Sigmoid colon (tissue), 7 donors: ENCODE measurements at places on chromosomes 6 and 20. TPM values are rescaled to one million over a fixed set of nuclear protein-coding genes. Genes with fewer than 3 reads are reported as not detected.

The LTB gene
- total RNA-seq, result 1.9 TPM

The TBPL1 gene
- 13.2 TPM for total RNA-seq

DNA sequence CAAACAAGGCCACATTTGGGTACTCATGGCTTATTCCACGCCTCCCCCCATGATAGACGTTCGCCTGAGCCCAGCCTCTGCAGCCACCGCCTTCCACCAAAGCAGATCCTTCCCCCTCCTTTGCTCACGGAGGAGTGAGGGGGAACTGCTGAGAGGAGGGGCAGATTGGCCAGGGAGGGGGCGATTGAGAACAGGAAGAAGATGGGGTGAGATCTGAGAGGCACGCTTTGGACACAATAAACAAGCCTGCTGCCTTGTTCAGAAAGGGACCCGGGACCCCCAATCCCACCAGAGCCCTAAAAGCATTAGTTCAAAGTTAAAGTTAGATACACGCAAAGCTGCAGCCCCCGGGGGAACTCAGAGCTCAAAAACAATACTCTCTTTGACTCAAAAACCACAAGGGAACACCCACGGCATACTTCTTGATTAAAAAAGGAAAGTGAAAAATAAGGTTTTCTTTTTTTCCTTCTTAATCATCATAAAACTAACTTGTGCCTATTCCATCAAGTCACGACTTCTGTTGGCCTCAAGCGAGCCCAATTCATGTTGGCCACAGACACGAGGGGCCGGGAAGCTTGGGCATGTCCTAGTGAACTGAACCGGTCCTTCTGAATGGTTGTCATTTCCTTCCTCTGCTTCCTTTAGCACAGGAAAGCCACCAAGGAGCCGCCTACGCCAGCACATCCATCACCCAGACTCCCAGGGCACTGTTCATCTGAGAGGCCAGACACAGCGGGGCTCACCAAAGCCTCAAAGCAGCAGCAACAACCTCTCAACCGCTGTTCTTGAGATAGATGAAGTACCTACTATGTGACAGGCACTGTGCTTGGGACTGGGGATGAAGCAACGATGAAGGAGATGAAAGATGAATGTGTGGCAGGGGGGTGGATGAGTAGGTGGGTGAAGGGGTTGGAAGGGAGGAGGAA, 44.7 kb downstream of the NFATC2 start:
- no peak for DNase-seq

- DNase-seq, result no peak
These were observed 10.3 kb downstream of the CST3 start for GRCh38 chr20:23627501-23627900.

DNA sequence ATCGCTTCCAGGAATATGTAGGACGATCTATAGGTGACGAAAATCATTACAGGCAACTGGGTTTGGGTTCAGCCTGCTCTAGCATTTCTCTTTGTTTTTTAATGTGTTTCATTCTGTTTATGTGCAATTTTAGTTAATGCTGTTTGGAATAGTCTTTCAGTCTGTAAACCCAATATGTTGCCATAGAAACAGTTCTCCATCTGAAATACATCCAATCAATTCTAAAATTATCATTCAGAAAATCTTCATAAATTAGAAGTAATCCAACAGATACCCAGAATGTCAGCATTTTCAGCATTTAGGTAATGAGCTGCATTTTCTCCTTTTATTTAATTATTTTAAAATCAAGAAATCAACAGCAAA, 34.8 kb upstream of the COL9A1 start:
- no peak for DNase-seq

DNA sequence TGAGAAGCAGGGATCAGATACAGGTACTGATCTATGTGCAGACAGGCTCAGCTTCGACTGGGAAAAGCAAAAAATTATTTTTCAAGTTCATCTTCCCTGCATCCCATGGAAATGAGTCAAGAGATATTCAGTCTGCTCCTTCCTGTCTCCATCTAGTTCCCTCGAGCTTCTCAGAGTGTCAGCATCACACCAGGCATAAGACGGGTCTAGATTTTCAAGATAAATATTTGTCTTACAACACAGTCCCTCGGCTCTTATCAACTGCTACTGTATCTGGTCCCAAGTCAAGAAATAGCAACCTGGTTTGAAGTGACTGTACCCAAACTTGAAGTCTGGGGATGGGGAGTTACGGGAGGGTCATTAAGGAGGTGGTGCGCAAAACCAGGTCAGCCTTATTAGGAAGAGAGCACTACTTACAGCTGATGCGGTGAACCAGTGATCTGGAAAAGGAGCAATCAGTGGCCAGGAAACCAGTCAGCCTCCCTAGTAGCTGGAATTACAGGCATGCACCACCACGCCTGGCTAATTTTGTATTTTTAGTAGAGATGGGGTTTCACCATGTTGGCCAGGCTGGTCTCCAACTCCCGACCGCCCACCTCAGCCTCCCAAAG, 29.7 kb downstream of the ZMYND8 start:
- no peak for DNase-seq

DNA sequence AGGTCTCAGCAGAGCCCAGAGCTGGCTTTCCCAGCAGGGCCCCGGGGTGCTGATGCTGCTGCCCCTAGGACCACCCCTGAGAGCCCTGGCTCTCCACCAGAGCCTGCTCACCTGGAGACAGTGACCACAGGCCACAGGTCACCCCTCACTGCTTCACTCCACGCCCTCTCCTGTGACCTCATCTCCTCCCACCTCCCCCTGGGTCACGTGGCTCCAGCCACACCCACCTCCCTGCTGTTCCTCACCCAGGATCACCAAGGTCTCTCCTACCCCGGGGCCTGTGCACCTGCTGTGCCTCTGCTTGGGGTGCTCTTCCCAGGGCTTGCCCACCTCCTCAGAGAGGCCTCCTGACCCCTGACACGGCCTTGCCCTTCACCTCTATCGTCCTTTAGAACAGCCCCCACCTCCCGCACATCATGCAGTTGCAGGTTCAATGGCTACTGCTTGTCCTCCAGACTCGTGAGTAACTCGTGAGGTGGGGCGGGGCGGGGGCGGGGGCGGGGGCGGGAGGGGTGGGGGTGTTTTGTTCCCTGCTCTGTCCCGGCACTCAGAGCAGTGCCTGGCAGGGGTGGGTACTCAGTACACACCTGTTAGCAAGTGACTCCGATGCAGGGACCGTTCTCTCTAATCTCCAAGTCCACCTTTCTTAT, 468.0 kb downstream of the PREX1 start:
- DNase-seq, result no peak

- no peak for DNase-seq
These were observed 11.0 kb downstream of the ALDH8A1 start for GRCh38 chr6:134938896-134939295.

DNA sequence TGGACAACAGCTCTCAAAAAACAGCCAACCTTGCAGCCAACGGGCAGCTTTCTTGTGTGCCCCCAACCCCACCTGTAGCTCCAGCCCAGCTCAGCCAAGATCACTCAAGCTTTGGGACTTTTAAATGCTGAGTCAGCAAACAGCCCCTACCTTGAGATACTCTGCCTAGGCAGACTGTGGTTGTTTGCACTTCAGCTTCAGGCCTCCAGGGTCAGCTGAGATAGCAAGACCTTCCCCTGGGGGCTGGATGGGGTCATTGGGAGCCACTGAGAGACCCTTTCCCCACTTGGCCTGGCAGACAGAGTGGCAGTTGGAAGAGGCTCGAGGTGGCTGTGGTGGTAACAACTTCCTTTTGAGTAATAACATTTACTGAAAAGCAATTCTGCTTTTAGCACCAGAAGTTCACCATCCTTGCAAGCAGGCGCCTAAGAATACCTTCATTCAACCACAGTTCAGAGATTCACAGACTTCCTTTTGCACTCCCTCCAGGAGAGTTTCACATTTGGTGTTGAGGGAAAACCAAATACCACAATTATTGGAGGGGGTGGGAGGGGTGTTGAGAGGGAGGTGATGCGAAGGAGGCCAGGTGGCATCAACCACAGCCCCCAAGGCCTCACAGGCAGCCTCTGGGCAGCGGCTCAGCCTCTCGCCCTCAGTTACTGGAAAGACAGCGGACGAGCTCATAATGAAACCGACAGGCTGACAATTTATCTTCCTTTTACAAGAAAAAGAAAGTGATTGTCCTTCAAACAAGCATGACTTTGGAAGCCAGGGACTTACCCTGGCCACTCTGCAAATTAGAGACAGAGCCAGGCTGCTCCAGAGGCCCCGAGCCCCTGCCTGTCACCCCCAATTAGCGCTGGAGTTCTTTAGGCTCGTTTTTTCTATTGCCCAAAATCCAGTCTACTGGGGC, 148.1 kb downstream of the CEBPB start:
- DNase-seq, result peak; percentile 61
